ENCODE measurements at places on chromosomes 6 and 20.

GRCh38 chr6:124812067-124812466 lies 150.2 kb upstream of the RNF217 start:
- DNase-seq: no peak

DNA sequence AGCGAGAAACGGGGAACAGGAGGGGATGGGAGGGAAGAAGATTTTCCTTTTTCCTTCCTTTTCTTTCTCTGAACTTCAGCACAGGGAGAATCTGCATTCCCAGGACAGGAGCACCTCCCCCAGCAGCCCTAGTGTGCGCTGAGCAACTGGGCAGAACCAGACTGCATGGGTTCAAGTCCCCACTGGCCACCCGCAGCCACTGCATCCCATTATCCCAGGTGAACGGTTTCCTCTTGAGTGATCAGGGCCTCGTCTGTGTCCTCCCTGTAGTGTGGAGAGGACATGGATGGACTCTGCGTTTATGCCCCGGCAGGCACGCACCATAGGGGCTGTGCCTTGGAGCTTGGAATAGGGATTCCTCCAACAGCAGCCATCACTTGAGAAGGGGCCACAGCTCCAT lies 53.0 kb downstream of the ANKRD60 start:
- no peak for DNase-seq

DNA sequence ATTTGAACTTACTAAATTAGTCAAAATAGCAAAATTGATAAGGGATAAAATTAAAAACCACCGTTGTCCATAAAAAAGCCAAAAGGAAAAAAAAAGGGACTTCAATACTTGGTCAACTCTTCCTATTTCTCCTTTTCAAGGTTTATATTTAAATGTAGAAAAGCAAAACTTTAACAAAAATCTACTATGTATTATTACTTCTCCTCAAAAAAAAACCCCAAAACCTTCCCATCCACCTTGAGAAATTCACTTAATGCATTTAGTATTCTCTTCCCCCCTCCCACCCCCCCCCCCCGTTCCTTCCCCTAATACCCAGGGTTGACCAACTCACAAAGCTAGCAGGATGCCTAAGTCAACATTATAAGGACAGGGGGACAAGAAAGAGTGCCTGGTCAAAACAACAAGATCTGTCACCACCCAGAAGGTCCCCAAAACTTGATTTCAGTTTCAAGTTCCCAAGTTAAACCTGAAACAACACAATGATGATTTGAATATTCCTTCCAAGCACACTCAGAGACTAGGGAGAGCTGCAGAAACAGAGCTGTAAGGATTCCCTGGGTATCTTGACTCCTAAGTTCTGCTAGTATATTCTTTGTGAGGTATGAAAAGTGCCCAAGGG lies 14.6 kb downstream of the GMDS start:
- DNase-seq: no peak

DNA sequence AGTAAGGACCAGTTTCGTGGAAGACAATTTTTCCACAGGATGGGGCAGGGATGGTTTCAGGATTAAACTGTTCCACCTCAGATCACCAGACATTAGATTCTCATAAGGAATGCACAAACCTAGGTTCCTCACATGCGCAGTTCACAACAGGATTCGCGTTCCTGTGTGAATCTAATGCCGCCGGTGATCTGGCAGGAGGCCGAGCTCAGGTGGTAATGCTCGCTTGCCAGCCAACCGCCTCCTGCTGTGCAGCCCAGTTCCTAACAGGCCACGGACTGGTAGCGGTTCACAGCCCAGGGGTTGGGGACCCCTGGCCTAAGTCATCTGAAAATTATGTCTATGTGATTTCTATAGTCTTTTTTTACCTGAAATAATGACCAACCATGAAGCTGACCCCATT lies 217.5 kb downstream of the TMEM200A start:
- no peak for DNase-seq

Data from NCI-H510A (cell line).